Pons (tissue), 1 donor: ENCODE measurements at places on chromosomes 2 and 18.

GRCh38 chr18:62784338-62784965 lies 69.1 kb downstream of the PHLPP1 start:
- no peak for DNase-seq

- DNase-seq, result no peak
These were observed 15.1 kb downstream of the ZCCHC2 start for GRCh38 chr18:62537946-62538345.

GRCh38 chr2:71856773-71857525 lies 290.7 kb downstream of the CYP26B1 start:
- no peak for DNase-seq

- DNase-seq, result no peak
These were observed 72.8 kb downstream of the DYSF start for GRCh38 chr2:71526141-71526540.

- DNase-seq, result no peak
These were observed 53.1 kb downstream of the MCFD2 start for GRCh38 chr2:46862514-46862913.

GRCh38 chr2:240946046-240946445 lies 39.9 kb downstream of the CROCC2 start:
- no peak for DNase-seq

GRCh38 chr2:42794271-42795046 lies 2.1 kb upstream of the HAAO start:
- no peak for DNase-seq

DNA sequence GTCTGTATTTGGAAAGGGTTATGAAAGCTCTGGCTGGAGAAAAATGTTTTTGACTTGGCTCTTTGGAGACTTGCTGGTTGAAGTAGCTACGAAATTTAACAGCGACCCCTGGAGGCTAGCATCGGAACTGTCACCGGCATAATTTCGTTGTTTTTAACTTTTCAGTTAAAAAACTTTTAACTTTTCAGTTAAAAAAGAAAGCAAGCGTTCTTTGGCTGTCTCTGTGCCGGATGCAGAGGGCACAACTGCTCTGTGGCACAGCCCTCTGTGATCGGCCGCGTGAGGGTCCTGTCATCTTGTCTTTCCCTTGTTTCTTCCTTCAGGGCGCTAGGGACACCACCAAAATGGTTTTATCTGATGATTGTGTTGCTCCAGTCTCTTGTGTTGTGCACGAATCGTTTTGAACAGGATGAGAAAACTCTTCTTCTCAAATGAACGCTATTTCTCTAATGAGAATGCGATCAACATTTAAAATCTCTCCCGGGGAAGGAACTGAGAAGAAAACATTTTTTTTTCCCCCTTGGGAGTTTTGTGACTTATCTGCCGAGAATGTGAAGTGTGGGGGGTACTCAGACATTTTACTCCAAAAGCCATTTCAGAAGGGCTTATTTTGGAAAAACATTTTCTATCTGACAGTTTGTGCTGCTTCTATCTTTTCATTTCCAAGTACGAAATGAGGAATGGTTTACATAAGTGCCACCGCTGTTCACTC lies 57.1 kb downstream of the ADCYAP1 start:
- peak; percentile 20 for DNase-seq

- no peak for DNase-seq
These were observed 77.6 kb downstream of the AP1S3 start for GRCh38 chr2:223759569-223760430.

- DNase-seq, result no peak
These were observed 871.8 kb upstream of the NRXN1 start for GRCh38 chr2:51903728-51904127.

DNA sequence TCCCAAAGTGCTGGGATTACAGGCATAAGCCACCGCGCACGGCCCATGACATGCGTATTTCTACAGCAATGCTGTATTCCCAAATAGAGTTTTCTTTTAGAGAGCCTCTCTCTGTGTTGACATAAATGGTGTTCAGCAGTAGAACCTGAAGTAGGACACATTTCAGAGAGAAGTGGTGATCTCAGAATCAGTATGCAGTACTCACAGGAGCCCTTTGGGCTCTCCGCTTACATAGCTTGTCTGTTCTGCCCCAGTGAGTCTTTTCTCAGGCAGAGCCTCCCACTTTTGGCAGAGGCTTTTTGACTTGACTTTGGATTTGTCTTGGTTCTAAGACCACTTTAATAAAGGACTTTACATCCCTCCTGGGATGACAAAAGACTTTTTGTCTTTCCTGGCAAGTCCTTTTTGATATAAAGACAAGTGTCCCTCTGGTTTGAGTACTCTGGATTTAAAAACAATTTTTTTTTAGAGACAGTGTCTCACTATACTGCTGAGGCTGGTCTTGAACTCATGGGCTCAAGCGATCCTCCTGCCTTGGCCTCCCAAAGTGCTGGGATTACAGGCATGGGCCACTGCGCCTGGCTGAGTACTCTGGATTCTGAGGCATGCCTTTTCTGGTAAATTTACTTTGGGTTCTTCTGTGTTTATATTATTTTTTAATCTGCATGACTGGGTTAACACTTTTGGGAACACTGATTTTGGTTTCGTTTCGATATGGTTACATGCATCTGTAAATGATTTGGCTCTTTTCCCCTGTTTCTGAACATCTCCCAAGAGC lies 113.3 kb downstream of the SMAD2 start:
- DNase-seq, result no peak

GRCh38 chr18:46422552-46423055 lies 234.4 kb downstream of the LOXHD1 start:
- DNase-seq, result no peak

DNA sequence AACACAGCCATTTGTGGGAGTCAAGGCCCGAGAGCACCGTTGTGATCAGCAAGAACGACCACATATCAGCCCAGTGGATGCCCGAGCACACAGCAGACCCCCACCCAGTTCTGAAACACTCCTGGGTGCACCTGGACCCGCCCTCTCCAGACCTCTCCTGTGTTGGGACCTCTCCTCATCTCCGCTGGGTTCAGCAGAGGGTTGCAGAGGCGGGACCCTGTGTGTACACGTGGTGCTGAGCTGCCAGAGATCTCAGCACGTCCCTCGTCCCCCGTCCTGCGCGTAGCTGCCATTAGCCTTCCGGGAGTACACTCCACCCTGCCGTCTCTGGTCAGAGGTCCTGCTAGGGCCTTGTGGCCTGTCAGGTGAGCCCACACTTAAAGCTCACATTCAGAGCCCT lies 51.7 kb downstream of the ADI1 start:
- no peak for DNase-seq

GRCh38 chr2:8634466-8635172 lies 47.2 kb upstream of the ID2 start:
- DNase-seq, result no peak

DNA sequence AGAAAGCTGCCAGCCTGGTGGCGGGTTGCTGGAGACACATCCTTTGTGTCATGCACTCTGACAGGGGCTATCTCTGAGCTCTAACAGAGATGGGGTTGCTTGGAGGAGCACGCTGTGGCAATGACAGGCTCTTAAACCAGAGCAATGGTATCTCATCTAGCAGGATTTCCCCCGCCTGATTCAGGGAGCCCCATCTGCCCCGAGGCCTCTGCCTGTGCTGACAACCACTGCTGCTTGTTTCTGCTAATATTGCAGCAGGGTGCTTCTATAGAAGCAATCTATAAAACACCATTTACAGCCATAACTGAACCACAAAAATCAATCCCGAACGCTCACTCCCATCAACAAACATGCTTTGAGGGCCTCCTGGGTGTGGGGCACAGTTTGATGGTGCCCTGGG lies 12.8 kb upstream of the DNPEP start:
- no peak for DNase-seq

DNA sequence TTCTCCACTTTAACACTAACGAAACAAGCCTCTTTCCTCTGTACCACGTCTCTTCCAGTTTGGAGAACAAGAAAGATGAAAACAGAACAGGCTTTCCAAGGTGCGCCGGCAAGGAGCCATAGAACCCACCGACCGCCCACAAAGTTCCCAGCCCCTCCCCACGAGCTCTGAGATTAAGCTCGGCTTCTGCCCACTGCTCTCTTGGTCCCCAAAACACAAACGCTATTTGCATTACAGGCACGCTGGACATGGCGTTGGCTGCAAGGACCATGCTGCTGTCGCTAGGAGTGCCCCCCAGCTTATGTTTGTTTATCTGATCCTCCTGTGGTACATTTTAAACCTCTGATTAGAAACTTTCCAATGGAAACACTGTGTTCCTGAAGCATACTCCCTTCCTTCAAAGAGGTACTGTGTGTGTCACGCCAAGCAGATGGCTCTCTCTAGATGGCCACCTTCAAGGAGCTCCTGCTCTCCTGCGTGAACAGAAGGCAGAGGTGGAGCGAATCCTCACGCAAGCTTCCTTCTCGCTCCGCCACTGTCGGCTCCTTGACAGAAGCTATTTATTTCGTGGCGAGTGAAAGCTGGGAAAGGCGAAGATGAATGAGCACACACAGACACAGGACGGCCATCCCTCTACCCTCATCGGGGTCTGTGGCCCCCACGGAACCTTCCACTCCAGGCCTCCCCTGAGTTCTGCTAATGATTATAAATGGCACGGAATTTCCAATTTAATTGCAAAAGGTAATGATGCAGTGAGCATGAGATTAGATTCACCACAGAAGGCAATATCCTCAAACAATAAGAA lies 166.2 kb downstream of the EIPR1 start:
- DNase-seq, result no peak
